Panc1 (cell line): ENCODE measurements at places on chromosomes 12 and 14. TPM values are rescaled to one million over a fixed set of nuclear protein-coding genes. Genes with fewer than 3 reads are reported as not detected.

GRCh38 chr12:89501793-89502192 is 22.8 kb downstream of the GALNT4 start:
- H3K4me1 ChIP-seq: no peaks in the 10 kb centered on the region
- no peak overlapping the region for H3K27ac ChIP-seq
- H3K4me3 ChIP-seq: no peak overlapping the region
- no peak for DNase-seq

DNA sequence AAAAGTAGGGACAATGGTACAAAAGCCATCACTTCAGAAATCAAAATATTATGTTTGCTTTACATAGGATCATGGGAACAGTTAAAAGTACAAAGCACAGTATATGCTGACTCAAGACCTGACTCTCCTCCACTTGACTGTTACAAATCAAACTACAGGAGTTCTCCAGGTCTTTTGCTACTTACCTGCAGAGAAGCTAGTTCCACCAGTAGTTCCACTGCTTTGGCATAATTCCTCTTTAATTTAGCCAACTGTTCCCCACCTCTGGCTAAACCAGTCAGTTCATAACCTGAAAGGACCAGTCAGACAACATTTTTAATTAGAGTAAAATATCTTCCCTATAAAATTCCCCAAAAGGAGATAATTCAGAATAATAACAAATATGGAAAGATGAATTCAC is 14.0 kb downstream of the ATP6V1D start:
- H3K4me3 ChIP-seq: no peak overlapping the region
- H3K36me3 ChIP-seq: peaks cover 19% of the 10 kb centered on the region
- H3K27me3 ChIP-seq: no peaks in the 10 kb centered on the region
- no peak for DNase-seq
- no peak overlapping the region for H3K27ac ChIP-seq

- DNase-seq: no peak
- H3K36me3 ChIP-seq: no peaks in the 10 kb centered on the region
- no peaks in the 10 kb centered on the region for H3K27me3 ChIP-seq
- no peak overlapping the region for H3K4me3 ChIP-seq
Measured at GRCh38 chr12:3746758-3747157, 6.2 kb downstream of the CRACR2A start.

GRCh38 chr12:81245907-81246570 is 168.2 kb downstream of the ACSS3 start:
- no peaks in the 10 kb centered on the region for H3K36me3 ChIP-seq
- DNase-seq: no peak
- no peak overlapping the region for H3K4me3 ChIP-seq
- H3K27me3 ChIP-seq: no peaks in the 10 kb centered on the region
- H3K27ac ChIP-seq: no peak overlapping the region

DNA sequence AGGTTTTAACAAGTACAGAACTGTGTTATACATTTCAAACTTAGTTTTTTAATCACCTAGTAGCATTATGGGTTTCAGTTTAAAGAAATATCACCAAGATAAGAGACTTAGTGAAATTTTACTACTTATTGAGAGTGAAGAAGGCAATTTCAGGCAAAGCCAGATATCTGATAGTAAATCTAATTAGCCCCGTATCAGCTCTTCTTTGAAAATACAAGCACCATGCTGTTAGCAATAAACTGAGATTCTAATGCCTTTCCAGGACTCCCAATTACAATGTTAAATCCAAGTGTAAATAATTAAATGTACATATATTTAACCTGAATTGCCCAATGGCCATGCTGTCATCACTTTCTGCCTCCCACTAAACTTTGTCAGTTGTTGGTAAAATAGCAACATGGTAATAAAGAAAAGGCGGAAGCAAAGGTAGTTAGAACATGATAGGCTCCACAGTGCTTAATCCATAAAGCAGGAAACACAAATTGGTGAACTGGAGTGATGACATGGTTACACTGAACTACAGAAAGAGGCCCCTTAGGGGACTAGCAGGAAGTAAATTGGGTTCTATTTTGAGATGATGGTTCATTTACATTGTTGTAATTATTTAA is 646.1 kb downstream of the C12orf50 start:
- no peak overlapping the region for H3K4me3 ChIP-seq
- H3K27me3 ChIP-seq: no peaks in the 10 kb centered on the region
- no peak for DNase-seq
- no peaks in the 10 kb centered on the region for H3K4me1 ChIP-seq
- no peaks in the 10 kb centered on the region for H3K36me3 ChIP-seq

GRCh38 chr12:12682284-12682683 is 13.7 kb downstream of the GPR19 start:
- no peaks in the 10 kb centered on the region for H3K27me3 ChIP-seq
- no peak overlapping the region for H3K4me3 ChIP-seq

- no peak overlapping the region for H3K27ac ChIP-seq
- H3K27me3 ChIP-seq: no peaks in the 10 kb centered on the region
- no peak overlapping the region for H3K4me3 ChIP-seq
- no peaks in the 10 kb centered on the region for H3K4me1 ChIP-seq
- no peaks in the 10 kb centered on the region for H3K36me3 ChIP-seq
- DNase-seq: no peak
Measured at GRCh38 chr12:48780381-48781025, 8.4 kb downstream of the ADCY6 start.

DNA sequence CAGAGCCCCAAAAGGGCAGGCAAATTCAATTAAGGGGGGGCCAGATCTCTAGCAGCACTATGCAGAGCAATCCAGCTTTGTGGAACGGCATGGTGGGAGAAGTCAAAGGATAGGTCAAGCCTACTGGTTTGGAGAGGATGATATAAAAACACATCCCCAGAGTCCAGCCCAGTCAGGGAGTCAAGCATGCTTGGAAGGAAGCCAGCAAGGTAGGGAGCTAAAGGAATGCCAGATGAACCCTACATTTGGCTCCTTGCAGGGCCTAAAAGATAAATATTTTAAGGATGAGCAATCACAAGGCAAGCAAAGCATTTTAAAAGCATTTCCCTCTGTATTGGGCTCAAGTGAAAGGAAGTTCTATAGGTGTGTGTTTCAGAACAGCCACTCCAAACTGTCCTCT is 21.4 kb downstream of the KCTD10 start:
- no peak overlapping the region for H3K27ac ChIP-seq
- H3K4me3 ChIP-seq: no peak overlapping the region
- H3K36me3 ChIP-seq: peaks cover 10% of the 10 kb centered on the region
- H3K4me1 ChIP-seq: no peaks in the 10 kb centered on the region
- DNase-seq: no peak

PSME1 gene
- total RNA-seq: 130 TPM

- no peak overlapping the region for H3K27ac ChIP-seq
- H3K4me1 ChIP-seq: peaks cover 5% of the 10 kb centered on the region
- DNase-seq: no peak
- H3K27me3 ChIP-seq: no peaks in the 10 kb centered on the region
- no peak overlapping the region for H3K4me3 ChIP-seq
- H3K36me3 ChIP-seq: no peaks in the 10 kb centered on the region
Measured at GRCh38 chr14:99630202-99630601, 14.7 kb upstream of the HHIPL1 start.

MRPL51 gene
- 194 TPM for total RNA-seq
